ENCODE measurements at places on chromosomes 7 and 10.

- DNase-seq, result no peak
These were observed 117.3 kb downstream of the PTPRN2 start for GRCh38 chr7:158470336-158470735.

DNA sequence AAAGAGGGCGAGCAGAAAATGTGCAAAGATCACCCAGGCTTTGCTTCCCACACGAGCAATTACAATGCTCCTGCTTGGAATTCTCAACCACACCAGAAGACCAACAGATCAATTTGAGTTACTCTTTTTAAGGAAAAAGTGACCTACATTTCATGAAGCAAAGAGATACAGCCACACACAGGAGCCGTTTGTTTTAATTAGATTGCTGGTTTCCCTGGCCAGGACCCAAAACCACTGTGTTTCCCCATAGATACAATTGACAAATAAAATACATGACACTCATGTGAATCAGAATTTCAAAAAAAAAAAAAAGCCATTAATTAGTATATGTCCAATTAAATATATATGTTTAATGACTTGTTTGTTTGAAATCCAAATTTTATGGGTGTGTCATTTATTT, 458.3 kb downstream of the PLXDC2 start:
- DNase-seq, result no peak

DNA sequence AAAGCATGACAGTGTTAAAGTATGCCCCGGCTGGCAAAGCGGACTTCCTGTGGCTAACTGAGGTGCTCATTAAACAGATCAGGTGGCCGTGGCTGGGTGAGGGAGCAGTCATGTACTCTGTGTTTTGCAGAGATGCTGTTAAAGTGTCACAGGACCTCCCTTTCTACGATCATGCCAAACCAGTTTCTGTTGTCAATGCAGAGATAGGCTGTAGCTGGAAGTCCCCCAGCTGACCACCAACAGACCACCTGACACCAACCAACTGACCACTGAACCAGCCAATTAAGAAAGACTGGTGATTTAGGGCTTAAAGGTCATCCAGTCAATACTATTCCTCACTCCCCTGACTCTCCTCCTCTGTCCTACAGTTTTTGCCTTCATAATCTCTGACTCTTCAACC, 431.1 kb upstream of the LRGUK start:
- no peak for DNase-seq

GRCh38 chr10:2300231-2300630, 562.9 kb upstream of the ADARB2 start:
- no peak for DNase-seq

DNA sequence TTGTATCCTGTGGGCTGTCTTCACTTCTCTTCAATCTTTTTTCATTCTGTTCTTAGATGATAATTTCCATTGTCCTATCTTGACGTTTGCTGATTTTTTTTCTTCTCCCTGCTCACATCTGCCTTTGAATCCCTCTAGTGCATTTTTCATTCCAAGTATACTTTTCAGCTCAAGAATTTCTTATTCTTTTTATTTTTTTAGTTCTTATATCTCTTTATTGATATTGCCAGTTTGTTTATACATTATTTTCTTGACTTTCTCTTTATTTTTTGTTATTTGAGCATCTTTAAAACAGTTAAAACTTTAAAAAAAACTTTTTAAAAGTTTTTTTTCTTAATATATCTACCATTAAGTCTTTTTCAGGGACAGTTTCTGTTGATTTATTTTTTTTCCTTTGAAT, 100.9 kb downstream of the EXOC4 start:
- DNase-seq, result no peak

DNA sequence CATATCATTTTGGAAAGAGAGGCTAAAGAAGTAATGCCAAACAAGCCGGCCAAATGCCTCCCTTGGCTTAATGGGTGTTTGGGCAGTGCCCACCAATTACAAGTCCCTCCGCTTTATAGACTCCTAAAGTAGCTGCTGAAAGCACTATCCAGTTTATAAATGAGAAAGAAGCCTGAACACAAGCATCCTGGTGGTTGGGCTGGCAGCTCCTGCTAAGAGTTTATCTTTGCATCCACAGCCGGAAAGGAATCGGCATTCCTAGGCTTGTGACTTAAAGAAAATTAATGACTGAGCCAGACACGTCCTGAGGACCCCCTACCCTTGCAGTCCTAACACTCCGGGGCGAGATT, 13.1 kb upstream of the NKX2-3 start:
- no peak for DNase-seq

DNA sequence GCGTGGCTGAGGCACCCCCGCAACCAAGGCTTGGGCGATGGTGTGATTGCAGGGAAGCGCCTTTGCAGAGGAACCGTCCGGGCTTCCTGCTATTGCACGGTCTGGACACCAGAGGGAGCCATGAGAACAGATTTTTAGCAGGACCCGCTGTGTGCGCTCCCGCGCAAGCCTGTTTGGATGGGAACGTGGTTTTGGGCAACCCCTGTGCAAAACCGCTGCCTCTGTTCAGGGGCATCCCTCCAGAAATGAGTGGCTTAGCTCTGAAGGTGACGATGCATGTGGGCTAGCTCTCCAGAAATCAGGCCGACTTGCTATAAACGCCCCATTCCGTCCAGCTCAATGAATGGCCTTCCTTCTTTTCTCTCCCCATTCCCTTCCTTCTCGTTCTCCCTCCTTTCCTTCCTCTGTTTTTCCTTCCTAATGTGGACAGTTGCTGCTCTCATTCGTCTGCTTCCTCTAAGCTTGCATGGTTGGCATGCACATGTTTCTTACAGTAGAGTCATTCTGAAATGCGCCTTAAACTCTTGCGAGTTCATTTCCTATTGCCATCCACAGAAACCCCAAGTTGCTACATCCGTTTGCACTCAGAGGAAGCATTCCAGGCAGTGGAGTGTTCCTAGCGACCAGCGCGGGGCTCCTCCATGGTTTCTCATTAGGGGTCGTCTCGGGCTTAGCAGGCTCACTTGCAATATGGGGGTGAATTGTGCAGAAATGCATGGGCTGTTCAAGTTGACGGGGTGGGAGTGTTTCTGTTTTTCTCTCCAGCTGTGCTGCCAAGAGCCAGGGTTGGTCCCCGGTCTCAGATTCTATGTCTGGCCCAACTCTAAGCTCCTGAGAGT, 302.5 kb upstream of the GALNT17 start:
- DNase-seq, result peak; percentile 65
